ENCODE measurements at places on chromosomes 12 and 14.
A peak's percentile ranks its signal among the peaks of the same experiment; 100 is the strongest.

- no peak for DNase-seq
These were observed 1.1 kb downstream of the FITM1 start for GRCh38 chr14:24131549-24131966.

- no peak for DNase-seq
These were observed 369.2 kb upstream of the PDE3A start for GRCh38 chr12:19998961-19999804.

GRCh38 chr12:51686727-51687126 lies 95.7 kb downstream of the SCN8A start:
- DNase-seq: no peak

GRCh38 chr12:65696227-65696626 lies 128.1 kb upstream of the HMGA2 start:
- DNase-seq: no peak

DNA sequence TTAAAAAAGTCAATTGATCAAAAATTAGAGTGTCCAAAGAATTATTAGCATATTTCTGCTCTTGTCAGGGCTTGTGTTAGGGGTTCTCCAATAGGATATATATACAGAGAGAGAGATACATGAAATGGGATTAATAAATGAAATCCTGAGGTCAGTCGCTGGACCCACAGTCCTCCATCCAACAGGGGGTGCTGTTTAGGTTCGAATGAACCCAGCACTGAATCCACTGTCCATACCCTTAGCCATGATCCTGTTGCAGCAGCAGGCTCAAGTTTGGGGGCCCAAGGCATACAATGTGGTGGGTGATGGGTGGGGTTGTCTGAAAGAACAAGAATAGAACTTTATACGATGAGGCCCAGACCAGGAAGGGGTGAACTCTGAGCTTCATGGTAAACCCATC lies 780 bp upstream of the MYO1H start:
- no peak for DNase-seq

GRCh38 chr14:39740454-39740853 lies 308.2 kb upstream of the FBXO33 start:
- DNase-seq: no peak

- DNase-seq: no peak
These were observed 33.3 kb downstream of the TULP3 start for GRCh38 chr12:2924019-2924418.

- DNase-seq: no peak
These were observed 73.4 kb upstream of the ETV6 start for GRCh38 chr12:11576104-11576503.

DNA sequence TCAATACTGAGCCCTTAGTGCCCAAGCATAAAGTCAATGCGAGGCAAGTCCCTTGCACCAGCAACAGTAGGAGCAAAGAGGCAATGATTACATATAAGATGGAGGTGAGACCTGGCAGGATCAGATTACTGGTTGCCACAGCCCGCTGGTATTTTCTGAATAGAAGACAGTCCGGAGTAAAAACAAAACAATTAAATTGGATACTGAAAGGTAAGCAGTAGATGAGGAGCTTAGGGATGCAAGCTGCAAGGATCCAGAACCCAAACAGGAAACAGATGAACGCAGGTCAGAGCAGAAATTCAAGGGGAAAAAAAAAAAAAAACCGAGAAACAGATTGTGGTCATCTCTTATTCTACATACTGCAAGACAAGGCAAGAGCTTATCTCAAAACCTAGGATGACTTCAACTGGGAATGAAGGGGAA lies 119.6 kb downstream of the MED13L start:
- DNase-seq: no peak

DNA sequence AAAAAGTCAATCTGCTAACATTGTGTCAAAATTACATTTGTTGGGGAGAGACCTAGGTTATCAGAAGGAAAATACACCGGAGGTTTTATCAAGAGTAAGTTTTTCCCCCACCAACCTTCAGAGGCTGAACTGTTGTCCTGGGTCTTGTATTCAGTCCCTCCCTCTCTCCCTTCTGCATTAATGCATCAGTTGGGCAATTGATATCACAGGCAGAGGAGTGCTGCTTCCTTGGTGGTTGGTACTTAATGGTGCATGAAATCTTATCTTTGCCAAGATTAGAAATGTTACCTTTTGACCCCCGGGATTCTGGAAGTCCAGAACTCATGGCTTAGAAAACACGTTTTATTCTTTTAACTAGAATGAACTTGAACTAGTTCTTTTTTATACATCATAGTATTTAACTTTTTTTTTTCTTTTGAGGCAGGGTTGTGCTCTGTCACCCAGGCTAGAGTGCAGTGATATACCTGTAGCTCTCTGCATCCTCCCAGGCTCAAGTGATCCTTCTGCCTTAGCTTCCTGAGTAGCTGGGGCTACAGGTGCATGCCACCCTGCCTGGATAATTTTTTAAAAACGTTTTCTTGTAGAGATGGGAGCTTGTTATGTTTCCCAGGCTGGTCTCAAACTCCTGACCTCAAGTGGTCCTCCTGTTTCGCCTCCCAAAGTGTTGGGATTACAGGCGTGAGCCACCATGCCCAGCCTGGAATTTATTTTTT lies 4.9 kb downstream of the PCBP2 start:
- DNase-seq: no peak

GRCh38 chr12:122064025-122064777 lies 14.4 kb upstream of the MLXIP start:
- no peak for DNase-seq

DNA sequence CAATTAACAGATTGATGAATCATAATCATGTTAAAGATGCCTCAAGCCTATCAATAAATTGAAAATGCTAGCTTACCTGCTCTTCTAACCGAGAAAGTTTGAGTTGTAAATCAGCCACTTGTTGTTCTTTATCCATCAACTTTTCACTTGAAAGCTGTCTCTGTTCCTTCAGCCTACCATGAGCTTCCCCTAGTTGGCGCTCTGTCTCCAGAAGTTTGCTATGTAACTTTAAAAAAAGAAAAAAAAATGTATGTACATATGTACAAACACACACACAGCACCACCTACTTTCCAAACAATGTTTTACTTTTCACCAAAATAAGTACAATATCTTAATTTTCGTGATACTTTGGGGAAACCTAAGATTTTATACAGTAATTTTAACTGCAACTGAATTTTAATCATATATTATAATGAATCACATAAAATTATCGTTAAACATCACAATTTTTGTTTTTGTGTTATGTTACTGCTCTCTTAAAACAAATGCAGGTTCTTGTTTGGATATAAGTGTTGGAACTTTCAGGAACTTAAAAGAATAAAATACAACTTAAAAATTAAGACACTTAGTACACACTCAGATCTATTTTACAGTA lies 101.2 kb downstream of the EEA1 start:
- peak; percentile 35 for DNase-seq

DNA sequence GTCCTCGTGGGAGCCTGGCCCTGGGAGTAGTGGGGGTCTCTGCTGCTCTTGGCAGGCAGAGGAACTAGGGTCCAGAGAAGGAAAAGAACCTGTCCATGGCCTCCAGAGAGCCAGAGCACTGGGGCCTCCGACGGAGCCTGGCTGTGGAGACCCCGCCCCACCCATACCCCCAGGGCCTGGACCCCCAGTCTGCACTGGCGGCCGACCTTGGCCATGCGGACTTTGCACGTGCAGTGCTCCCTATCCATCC lies 1.1 kb downstream of the BEGAIN start:
- DNase-seq: no peak

DNA sequence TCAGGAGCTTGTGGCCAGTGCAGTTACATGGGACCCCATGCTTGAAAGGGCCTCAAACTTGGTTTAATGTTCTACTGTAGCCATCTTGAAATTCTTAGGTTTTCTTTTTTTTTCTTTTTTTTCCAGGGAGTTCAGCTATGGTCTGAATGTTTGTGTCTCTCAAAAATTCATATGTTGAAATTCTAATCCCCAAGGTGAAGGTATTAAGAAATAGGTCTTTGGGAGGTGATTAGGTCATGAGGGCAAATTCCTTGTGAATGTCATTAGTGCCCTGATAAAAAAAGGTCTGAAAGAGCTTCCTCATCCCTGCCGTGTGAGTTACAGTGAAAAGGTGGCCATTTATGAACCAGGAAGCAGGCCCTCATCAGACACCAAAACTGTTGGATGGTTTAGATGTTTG lies 324.1 kb downstream of the C12orf75 start:
- no peak for DNase-seq

DNA sequence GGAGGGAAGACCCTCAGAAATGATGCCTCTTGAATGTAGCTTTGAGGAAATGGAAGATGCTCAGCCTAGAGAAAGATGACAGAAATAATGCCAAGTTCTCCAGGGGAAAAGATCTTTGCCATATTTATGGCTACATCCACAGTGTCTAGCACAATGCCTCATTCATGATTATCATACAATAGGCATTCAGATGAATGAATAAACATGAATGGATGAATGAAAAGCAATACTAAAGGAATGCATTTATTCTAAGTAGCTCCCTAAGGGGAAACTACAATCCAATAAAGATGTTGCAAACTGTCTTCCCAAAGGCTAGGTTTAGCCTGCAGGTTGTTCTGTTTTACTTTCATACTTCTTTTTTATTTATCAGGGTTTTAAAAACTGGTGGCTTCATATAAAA lies 12.0 kb downstream of the TMTC1 start:
- no peak for DNase-seq

GRCh38 chr12:54386403-54387113 lies 2.0 kb upstream of the ZNF385A start:
- no peak for DNase-seq

DNA sequence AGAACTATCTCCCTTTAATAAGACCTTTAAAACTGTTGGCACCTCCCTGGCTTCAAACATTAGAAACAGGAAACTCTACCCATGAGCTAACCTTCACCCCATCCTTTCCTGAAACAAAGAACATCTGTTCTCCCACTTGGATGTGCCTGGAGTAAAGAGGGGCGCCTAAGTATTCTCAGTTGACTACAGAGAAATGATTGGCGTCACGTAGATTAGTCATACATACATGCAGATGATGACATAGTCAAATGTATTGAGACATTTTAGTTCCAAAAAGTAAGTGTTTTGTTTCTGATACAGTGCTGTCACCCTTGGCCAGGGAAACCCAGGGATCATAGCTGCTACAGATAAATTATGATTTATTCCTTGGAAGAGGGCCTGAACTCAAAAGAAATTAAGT lies 260.0 kb upstream of the PLEKHG7 start:
- no peak for DNase-seq

DNA sequence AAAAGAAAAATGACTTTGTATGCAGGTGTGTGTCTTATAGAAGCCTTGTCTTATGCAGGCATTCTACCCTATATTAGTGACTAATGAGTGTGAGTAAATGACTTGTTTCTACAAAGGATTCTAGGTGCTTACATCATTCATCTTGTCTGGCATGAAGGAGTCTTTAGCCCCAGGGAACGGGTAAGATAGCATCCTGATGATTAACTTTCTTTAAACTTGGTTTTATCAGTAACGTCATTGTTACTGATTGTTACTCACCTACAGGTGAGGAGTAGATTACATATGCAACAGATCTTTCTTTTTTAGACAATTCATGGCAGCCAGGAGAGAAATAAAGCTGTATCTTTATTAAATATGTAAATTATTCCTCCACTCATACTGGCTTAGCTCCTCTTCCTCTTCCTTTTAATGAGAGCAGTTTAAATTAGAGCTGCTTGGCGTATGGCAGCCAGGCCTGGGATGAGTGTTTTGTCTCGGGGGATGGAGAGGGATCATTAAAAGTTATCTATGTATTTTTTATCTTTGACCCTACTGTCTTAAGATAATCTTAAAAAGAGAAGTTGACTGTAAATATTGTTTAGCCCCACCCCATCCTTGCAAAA lies 57.2 kb upstream of the ATP2A2 start:
- no peak for DNase-seq

GRCh38 chr12:109744986-109745942 lies 31.6 kb downstream of the FAM222A start:
- DNase-seq: no peak

DNA sequence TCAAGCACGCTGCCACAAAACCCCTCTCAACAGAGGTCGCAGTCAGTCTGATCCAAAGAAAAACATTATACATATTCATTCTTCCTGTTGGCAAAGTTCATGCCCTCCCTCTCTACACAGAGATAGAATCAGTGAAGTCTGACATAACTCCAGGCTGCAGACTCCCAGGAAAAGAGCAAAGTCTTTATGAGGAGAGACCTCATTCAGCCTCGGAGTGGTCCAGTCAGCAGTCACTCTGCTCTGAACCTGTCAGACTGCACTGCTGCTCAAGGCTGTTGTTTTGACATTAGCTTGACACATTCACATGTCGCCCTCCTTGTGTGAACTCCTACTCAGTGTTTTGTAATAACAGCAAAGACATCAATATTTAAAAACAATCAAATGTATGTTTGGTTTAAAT lies 241.2 kb upstream of the G2E3 start:
- DNase-seq: no peak

GRCh38 chr12:100077367-100077766 lies 65.3 kb downstream of the BLTP3B start:
- no peak for DNase-seq

DNA sequence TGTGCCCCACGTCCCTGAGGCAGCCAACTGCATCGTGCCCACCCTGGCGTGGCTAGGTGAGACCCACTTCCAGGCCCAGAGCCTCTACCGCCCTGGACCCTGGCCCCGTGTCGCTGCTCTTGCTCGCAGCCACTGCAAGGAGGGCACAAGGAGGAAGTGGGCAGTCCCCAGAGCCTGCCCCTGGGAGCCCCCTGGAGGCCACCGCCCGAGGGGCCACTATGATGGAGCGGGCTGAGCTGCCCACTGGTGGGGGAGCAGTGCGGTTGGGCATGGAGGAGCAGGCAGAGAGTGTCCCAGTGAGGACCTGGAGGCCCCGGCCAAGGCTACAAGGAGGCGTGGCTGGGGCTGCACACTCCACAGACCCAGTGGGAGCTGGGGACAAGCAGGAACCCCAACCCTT lies 323.6 kb downstream of the PCNX1 start:
- no peak for DNase-seq

DNA sequence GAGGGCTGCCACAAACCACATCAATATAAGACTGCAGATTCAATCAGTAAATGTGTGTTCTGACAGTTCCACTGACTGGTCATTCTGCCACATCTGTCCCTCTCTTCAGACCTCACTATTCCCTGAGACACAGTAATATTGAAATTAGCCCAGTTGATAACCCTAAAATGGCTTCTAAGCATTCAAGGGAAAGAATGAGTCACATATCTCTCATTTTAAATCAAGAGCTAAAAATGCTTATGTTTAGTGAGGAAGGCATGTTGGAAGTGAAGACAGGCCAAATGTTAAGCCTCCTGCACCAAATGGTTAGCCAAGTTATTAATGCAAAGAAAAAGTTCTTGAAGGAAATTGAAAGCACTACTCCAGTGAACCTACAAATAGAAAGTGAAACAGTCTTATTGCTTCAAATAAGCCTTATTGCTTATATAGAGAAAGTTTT lies 24.5 kb upstream of the KIF21A start:
- no peak for DNase-seq

GRCh38 chr12:109594556-109595317 lies 21.1 kb downstream of the MVK start:
- DNase-seq: no peak

GRCh38 chr14:69043596-69044260 lies 64.6 kb upstream of the ACTN1 start:
- DNase-seq: no peak
